ENCODE measurements at places on chromosomes 16 and 17.

GRCh38 chr17:39208136-39208535 is 8.1 kb downstream of the RPL19 start:
- DNase-seq = no peak
- no peaks in the 10 kb centered on the region for H3K4me1 ChIP-seq
- no peaks in the 10 kb centered on the region for H3K27me3 ChIP-seq
- no peak overlapping the region for H3K4me3 ChIP-seq
- no peak overlapping the region for H3K27ac ChIP-seq
- no peaks in the 10 kb centered on the region for H3K36me3 ChIP-seq

DNA sequence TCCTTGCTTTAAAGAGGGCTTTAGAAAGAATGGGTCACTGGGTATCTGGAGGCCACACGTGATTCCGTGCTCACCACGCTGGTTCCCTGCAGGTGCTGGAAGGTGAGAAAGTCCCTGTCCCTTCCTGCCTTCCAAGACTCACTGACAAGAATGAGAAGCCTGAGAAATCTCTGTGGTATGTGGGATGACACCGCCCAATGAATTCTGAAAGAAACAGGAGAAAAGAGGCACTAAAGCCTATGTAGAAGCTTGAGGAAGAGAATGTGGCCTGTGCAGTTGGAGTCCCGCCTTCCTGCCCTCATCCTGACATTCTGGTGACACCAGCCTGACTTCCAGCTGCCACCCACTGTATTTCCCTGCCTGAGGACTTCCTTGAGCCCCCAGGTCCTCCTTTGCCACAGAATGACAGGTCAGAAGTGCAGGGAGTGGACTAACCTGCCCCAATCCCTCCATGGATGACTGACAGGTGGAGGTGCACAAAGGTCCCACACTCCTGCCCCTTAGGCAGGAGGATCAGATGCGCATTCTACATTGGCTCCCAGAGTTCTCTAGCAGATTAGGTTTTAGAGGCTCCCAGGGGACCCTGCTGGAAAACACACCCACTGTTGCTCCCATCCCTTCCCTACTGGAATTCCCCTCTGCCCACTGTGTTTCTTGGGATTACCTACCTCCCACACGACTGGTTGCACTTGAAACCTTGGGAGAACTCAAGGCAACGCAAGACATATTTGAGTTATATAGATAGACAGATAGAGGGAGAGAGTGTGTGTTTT is 38.6 kb upstream of the TENT4B start:
- H3K4me1 ChIP-seq = no peaks in the 10 kb centered on the region
- no peaks in the 10 kb centered on the region for H3K36me3 ChIP-seq
- H3K27ac ChIP-seq = no peak overlapping the region
- H3K27me3 ChIP-seq = no peaks in the 10 kb centered on the region

DNA sequence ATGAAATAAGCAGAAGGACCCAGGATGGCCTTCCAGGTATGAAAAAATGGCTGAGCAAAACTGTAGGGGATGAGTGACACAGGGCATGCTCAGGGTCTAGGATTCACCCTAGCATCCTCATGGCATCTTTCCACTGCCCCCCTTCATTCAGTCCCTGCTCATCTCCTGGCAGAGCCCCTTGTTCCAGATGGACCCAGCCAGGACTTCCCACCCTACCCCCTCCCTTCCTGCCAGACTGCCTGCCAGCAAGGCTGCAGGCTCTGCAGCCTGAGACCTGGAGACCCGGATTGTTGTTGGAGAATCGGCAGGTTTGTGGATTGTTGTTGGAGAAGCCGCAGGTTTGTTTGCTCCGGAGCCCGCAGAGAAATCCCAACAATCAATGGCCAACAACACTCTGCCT is 6.6 kb downstream of the SEZ6 start:
- no peaks in the 10 kb centered on the region for H3K36me3 ChIP-seq
- H3K27ac ChIP-seq = no peak overlapping the region
- DNase-seq = no peak

DNA sequence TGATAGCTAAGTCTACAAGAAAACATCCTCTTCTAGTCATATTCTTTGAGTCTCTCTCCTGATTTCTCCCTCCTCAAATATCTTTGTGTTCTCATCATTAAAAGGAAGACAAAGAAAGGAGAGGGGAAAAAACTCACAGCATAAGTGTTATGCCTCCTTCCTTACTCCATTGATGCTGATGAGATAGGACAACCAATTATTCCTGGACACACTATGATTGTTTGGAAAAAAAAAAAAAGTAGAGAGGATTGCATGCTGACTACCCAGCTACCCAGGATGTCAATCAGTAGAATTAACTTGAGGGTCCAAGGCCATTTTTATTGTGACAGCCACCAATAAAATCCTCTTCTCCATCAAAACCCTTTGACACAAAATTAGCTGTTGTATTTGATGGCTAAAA is 299.1 kb upstream of the CDH8 start:
- no peak overlapping the region for H3K27ac ChIP-seq
- no peak for DNase-seq
- no peaks in the 10 kb centered on the region for H3K27me3 ChIP-seq
- H3K4me3 ChIP-seq = no peak overlapping the region
- H3K4me1 ChIP-seq = no peaks in the 10 kb centered on the region

DNA sequence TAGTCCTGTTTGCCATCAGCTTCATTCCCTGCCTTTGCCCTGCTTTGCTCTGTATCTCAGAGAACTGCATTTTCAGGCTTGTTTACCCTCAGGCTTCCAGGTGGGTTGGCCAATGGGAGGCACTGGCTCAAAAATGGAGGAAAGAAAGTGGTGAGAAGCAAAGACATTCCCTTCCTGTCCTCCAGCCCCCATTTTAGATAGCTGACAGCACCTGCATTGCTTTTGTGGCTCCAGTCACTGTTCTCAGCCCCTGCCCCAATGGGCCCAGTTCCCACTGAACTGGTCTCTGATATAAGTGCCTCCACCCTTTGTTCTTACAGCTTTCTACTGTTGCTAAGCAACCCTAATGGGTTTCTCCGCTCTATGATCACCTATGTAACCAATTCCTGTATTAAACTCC is 19.4 kb upstream of the SDK2 start:
- DNase-seq = no peak
- H3K4me3 ChIP-seq = no peak overlapping the region
- no peak overlapping the region for H3K27ac ChIP-seq
- H3K4me1 ChIP-seq = no peaks in the 10 kb centered on the region
- no peaks in the 10 kb centered on the region for H3K36me3 ChIP-seq

DNA sequence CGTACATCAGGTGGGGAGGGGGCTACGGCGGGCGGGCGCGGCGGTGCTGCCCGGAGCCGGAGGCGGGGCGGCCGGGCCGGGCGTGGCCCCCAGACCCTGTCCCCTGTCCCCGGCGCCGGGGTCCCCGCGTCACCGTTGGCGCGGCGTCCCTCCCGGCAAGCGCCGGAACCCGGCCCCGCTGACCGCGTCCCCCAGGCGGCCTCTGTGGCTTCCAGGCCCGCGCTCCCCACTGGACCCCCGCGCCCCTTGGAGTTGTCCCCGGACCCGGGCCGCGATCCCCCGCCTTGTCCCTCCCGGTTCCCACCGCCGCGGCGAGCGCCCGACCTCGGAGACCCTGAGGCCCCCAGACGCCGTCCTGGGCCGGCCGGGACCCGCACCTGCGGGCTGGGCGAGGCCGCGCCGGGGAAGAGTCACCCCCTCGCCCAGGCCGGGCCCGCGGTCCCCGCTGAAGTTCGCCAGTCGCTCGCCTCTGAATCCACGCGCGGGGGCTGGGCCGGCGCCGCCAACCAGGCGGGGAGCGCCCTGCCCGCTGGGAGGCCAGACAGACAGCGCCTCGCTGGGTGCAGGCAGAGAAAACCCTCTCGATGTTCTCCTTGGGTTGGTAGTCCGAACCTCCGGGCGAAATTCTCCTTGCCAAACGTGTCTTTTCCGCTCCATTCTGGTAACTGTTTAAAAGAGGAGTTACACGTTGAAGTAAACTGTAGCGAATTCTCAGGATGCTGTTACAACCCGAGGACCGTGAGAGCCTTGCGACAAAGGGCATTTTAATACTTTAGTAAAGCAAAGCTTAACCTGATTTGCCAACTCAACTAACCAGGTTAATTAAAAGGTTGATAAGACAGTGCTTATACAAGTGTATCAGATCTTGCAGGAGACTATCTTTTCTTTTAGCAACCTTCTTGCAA is 761 bp downstream of the GAN start:
- no peaks in the 10 kb centered on the region for H3K36me3 ChIP-seq
- peak; percentile 43 for DNase-seq
- peaks cover 10% of the 10 kb centered on the region for H3K4me1 ChIP-seq
- H3K4me3 ChIP-seq = peak overlapping the region; percentile 72
